Substantia nigra (tissue), 51 donors: ENCODE measurements at places on chromosomes 12 and 14.

DNA sequence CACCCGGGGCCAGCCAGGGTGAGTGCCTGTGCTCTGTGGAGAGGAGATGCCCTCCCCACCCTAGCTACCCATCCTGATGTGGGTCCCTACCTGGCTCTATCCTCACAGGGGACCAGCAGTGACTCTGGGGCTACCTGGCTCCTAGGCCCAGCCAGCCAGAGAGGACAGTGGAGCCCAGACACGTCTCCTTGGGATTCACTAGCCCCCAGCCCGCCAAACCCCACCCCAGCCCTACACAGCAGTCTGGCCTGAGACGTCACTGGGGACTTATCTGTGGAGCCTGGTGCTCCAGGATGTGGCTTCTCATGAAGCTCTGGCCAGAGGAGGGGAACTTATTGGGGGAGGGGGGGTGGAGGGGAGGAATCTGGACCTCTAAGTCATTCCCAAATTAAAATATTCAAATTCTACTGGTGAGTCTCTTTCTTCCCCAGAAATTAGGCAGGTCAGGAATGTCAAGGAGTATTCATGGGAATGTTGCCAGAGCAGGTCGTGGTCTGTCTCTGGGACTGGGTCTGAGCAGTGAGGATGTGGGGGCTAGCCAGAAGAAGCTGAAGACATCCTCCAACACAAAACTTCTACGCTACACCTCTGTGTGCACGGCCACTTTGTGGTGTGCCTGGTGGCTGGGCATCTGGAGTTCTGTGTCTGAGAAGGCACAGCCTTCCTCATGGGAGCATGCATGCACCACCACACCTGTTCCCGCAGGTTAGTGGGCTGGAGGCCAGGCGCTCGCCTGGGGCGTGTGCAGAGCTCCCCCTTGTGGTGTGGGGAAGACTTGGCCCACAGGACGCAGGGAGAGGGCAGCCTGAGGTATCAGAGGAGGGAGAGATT is 2.7 kb downstream of the CMTM5 start:
- peak; percentile 25 for DNase-seq

GRCh38 chr14:103727313-103727980 is 11.8 kb downstream of the ZFYVE21 start:
- no peak for DNase-seq

- DNase-seq = no peak
Observed at GRCh38 chr14:104294983-104295680, 156.7 kb downstream of the KIF26A start.

GRCh38 chr14:85391892-85392291 is 138.1 kb upstream of the FLRT2 start:
- DNase-seq = no peak

- DNase-seq = no peak
Observed at GRCh38 chr12:105355752-105356151, 25.3 kb downstream of the C12orf75 start.

DNA sequence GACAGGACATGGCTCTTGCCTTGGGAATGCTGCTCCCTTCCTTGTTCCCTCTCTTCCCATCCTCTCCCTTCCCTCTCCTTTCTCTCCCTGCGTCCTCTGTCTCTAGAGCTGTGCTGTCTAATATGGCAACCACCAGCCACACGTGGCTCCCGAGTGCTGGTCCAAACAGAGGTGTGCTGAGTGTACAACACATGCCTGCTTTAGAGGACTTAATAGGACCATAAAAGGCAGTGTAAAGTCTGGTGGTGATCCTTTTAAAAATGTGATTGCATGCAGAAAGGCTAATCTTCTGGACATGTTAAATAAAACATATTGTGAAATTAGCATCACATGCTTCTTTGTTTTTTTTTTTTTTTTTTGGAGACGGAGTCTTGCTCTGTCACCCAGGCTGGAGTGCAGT is 87.2 kb downstream of the ESRRB start:
- DNase-seq = no peak

- DNase-seq = no peak
Observed at GRCh38 chr12:48197549-48197970, 5.5 kb downstream of the OR10AD1 start.
